ENCODE measurements at places on chromosomes 5 and 9.

- no peak for DNase-seq
Measured at GRCh38 chr9:36337865-36338264, 62.2 kb downstream of the RNF38 start.

GRCh38 chr9:108645520-108645919, 210.3 kb downstream of the ACTL7B start:
- no peak for DNase-seq

- DNase-seq: no peak
Measured at GRCh38 chr9:129671519-129671918, 6.1 kb downstream of the PRRX2 start.

- no peak for DNase-seq
Measured at GRCh38 chr5:139190125-139190524, 8.0 kb downstream of the SIL1 start.

DNA sequence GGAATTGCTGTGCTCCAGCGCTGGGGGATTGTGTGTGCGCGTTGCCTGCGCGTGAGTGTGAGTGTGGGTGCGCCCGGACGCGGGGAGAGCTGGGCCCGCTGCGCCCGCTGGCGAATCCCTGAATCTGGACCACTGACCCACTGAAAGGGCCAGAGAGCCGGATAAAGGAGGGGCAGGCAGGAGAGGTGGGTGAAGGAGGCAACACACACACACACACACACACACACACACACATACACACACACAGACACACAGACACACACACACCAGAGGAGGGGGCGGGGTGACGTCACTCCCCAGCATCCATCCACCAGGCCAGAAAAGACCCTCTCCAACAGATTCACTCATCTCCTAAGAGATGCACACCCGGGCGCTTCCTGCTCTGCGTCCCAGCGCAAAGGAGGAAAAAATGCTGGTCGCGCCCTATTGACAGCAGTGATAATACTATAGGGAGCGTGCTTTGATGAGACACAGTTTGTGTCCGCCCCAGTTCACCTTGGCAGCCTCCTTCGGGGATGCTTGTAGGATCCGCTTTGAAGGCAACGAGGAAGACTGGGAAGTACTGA, 1059.1 kb upstream of the DMAC1 start:
- no peak for DNase-seq

- no peak for DNase-seq
Measured at GRCh38 chr9:90285946-90286345, 356.7 kb downstream of the DIRAS2 start.

DNA sequence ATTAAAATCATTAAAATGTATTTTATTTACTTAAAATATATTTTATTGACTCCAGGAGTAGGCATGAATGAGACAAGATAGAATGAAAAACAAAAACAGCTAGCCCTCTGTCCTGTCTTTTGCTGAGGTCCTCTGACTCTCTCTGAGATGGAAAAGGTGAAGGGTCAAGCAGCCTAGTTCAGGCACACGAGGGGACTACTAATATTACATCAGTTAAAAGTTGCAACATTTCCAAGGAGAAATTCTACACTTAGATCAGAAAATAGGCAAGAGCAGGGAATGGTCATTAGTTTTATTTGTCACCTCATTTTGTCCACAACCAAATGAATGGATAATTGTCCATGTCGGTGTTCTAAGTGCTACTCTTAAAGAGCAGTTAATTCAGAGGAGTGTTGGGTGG, 148.5 kb downstream of the CDH10 start:
- no peak for DNase-seq

DNA sequence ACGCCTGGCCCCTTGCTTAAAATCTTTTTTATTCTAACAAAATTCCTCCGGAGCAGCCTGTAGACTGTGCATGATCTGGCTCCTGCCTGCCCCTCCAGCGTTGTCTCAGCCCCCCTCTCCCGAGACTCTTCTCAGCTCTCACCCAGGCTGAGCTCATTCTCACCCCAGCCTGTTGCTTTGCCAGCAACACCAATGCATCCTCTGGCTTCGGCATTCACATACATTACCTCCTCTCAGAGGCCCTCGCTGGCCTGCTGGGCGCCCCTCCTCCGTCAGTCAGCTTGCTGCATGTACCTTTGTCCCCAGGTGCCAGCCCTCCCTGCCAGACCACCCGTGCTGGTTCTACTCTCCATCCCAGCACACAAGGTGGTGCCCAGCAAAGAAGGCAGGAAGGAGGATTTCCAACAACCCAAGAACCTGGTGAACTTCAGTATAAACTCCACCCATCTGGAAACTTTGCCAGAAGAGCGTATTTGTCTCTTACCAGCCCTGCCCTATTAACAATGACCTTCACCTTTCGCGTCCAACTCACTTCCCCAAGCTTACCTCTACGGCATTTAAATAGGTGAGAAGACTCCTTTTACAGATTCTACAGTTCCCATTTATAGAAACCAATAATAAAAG, 35.0 kb downstream of the MYO10 start:
- DNase-seq: no peak

GRCh38 chr5:112203229-112203628, 215.8 kb downstream of the EPB41L4A start:
- DNase-seq: no peak

DNA sequence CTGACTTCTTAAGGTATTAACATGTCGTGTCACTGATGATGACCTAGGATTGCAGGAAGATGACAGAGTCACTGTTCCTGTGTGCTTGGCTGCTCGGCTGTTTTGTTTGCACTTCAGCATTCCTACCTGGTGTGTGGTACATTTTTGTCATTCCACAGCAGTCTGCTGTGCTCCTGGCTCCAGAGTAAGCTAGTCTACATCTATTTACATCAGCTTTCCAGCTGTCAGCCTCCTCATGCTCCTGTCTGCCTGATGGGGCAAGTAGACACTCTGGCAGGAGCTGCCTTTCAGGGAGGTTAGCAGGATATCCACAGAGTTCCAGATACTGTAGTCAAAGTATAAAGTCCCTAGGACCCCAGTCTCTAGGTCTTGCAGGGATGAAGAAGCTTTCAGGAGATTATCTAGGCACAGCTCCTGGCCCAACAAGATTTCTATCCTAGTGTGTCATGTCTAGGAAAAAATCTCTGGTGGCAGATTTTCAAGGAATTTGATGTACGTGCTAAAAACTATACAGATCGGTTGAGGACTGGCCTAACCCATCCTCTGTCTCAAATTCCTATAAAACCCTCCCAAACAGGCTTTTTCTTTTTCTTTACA, 28.4 kb downstream of the RUSC2 start:
- no peak for DNase-seq

GRCh38 chr5:178323541-178323865, 90.9 kb upstream of the PHYKPL start:
- DNase-seq: no peak

DNA sequence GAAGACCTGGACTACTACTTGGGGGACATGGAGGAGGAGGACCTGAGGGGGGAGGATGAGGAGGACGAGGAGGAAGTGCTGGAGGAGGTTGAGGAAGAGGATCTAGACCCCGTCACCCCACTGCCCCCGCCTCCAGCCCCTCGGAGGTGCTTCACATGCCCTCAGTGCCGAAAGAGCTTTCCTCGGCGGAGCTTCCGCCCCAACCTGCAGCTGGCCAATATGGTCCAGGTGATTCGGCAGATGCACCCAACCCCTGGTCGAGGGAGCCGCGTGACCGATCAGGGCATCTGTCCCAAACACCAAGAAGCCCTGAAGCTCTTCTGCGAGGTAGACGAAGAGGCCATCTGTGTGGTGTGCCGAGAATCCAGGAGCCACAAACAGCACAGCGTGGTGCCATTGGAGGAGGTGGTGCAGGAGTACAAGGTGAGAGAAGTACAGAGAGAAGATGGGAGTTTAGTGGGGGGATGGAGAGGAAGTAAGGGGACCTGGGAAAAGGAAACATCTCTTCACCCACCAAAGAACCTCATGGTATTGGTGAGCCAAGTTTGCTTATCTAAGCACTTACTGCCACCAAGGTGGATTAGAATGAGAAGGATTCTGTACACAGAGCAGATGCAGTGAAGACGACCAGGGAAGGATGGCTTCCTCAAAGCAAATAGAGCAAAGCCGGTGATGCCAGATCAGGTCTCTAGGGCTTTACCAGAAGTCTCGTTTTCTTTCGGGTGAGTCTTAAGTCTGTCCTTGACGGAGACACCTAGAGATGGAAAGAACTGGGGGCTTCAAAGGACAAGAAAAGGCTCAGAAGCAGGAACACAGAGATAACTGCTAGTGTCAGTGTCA, 1.5 kb downstream of the TRIM41 start:
- no peak for DNase-seq

DNA sequence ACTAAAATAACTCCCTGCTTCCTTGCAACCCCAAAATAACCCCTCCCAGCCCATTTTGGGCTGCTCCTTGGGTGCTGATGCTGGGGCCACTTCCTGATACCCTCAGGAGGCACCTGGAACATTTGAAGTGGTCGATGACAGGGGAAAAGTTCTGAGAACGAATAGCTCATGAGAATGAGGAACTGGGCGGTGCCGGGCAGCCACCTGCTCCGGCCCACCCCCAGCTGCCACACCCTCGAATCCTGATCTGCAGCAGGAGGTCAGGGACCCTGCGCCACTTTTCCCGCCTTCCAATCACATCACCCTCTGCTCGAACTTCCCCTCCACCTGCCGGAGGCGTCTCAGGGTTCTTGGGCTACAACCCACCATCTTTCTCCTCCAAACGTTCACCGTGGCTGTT, 19.7 kb downstream of the HRH2 start:
- no peak for DNase-seq

DNA sequence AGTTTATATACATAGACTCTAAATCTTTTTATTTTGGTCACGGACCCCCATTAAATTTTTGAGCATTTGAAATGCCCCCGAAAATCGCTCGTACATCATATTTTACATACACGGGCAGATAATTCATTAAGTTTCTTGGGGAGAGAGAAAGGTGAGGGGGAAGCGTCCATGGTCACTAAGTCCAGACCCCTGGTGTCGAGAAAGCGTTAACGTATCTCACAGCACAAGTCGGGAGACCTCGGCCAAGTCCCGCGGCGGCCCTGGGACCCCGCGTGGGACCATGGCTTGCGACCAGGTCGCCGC, 794 bp downstream of the PTBP3 start:
- DNase-seq: no peak

- no peak for DNase-seq
Measured at GRCh38 chr9:108517651-108518365, 338.0 kb downstream of the ACTL7B start.

- no peak for DNase-seq
Measured at GRCh38 chr5:128453121-128453520, 84.9 kb downstream of the FBN2 start.

DNA sequence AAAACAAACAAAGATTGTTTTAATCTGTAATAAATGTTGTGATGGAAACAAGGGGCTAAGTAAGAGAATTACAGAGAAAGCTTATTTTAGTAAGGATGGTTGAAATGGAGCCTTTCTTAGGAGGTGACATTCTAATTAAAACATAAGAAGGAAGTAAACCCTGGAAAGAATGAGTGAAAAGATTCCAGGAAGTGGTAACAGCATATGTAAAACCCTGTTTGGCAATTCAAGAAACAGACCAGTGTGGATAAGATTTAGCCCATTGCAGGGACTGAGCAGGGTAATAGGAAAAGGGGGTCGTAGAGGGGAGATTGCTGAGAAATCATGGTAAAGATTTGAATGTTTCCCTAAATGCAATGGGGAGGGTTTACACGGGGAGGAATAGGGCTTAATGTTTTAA, 21.6 kb upstream of the PIP5K1B start:
- no peak for DNase-seq

DNA sequence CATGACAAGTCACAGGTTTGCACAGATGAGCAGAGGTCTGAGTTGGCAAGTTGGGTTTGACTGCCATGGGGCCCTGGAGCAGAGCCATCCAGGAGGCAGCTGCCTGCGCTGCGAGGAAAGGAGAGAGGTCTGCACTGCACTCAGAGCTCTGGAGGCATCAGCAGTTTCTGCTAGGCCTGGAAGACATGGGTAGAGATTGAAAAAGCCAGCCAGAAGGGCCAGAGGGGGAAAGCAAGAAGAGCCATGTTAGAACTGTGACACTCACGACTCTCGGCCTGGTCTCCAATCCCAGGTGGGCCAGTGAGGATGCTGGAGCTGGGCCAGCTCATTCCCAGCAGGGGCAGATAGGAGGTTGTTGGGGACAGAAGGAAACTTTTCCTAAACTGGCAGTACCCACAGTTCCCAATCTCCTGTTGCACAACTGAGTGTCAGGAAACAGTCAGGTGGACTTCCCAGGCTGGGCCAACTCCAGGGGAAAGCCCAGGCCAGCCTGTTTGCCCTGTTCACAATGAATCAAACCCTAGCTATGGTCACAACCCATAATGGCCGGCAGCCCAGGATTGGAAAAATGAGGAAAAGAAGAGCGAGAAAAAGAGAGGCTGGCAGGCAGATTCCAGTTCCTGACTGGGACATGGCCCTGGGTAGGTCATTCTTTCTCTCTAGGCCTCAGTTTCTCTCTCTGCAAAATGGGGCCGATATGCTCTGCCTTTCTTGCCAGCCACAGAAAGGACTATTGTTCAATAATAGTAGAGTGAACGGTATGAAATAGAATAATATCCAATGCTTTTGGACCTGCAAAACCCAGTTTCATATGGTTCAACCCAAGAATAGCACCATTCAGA, 7.8 kb upstream of the ORM1 start:
- no peak for DNase-seq

GRCh38 chr9:131657037-131657377, 82.9 kb downstream of the RAPGEF1 start:
- DNase-seq: no peak

- DNase-seq: no peak
Measured at GRCh38 chr9:129953736-129954135, 89.3 kb downstream of the FNBP1 start.

- no peak for DNase-seq
Measured at GRCh38 chr9:16671591-16672137, 198.8 kb downstream of the BNC2 start.

GRCh38 chr5:172641359-172642050, 442 bp downstream of the NEURL1B start:
- DNase-seq: no peak

DNA sequence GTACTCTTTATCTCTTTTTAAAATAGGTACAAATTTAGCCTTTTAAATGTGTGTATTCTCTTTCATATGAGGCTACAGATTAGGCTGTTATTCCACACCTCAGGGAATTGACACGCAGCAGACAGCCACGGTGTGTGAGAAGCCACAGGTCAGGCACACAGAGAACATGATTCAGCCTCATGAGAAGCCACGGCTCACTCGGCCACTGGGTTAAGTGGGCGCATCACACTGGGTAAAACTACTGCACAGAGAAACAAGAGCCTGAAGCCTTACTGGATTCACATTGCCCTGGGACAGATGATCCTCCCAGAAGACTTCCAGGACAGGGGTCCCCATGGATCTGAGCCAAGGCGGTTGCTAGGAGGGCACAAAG, 28.2 kb downstream of the LPCAT1 start:
- DNase-seq: no peak

DNA sequence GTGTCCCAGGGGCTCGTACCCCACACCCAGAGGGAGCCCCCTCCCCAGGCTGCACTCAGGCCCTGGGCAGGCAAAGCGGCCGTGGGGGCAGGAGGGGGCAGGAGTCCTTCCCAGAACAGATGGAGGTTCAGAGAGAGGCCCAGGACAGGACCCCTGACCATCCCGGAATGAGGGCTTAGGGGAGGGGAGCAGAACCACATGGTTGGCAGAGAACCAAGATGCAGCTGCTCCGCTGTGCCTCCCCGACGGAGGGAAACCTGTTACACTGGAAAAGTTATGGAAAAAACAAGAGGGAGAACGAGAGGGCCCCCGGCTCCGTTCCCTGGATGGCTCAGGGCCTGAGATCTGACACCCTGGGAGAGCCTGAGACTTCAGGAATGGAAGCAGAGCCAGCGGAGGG, 22.7 kb downstream of the SLC12A7 start:
- no peak for DNase-seq

GRCh38 chr5:85017261-85017660, 632.6 kb upstream of the EDIL3 start:
- DNase-seq: no peak

All from activated CD4-positive, CD25-positive, alpha-beta regulatory T cell treated with anti-CD3 and anti-CD28 coated beads, Interleukin-2, amount 50 U/mL, for 72 hours (primary cell).